Stimulated activated CD4-positive, alpha-beta T cell treated with anti-CD3 and anti-CD28 coated beads, Interleukin-1b, Interleukin-23, amount 100 ng/mL, for 4 hours (primary cell): ENCODE measurements at places on chromosomes 7 and 10.

DNA sequence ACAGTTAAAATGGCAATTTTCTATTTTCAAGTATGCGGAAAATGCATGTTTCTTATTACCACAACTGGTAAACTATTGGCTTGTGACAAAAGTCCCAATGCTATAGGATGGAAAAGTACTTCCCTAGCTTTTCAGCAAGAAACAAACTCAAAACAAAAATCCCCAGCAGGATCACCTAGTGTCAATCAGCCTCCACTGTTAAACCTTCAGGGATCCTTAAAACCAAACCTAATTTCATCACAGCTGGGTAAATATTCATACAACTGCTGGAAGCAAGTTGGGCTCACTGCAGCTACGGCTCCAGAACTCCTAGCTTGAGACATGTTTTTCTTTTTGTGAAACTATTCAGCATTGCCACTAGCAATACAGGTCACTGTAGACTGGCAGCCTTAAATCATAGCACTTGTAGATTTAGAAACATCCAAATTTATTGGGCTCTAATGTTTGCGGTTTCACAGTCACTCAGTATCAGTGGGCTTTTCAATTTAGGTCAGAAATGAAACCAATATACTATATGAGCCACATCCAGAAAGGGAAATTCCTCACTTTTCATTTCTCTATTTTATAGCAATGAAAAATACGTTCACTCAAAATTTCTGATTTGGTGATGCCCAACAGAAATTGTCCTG lies 145.2 kb upstream of the ANK3 start:
- DNase-seq, result no peak

DNA sequence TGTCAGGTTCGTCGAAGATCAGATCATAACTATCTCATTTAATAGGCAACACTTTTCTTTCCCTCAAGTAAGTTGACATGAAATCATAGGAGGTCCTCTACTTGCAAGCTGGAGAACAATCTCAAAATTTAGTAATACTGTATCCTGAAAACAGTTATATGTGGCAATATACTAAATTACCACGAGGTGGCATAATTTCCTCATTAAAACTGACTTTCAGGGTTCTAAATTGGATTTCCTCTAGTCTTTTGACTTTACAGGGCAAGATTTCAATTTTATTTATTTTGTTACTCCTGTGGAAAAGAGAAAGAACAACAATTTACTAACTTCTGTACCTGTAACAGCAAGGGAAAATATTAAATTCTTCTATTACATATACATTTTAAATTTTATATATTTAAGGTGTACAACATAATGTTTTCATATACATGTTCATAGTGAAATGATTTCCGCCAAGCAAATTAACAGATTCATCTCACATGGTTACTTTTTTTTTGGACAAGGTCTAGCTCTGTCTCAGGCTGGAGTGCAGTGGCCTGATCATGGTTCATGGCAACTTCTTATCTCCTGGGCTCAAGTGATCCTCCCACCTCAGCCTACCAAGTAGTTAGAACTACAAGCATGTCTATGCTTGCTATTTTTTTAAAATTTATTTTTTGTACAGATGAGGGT lies 53.4 kb upstream of the CYP2C18 start:
- no peak for DNase-seq

DNA sequence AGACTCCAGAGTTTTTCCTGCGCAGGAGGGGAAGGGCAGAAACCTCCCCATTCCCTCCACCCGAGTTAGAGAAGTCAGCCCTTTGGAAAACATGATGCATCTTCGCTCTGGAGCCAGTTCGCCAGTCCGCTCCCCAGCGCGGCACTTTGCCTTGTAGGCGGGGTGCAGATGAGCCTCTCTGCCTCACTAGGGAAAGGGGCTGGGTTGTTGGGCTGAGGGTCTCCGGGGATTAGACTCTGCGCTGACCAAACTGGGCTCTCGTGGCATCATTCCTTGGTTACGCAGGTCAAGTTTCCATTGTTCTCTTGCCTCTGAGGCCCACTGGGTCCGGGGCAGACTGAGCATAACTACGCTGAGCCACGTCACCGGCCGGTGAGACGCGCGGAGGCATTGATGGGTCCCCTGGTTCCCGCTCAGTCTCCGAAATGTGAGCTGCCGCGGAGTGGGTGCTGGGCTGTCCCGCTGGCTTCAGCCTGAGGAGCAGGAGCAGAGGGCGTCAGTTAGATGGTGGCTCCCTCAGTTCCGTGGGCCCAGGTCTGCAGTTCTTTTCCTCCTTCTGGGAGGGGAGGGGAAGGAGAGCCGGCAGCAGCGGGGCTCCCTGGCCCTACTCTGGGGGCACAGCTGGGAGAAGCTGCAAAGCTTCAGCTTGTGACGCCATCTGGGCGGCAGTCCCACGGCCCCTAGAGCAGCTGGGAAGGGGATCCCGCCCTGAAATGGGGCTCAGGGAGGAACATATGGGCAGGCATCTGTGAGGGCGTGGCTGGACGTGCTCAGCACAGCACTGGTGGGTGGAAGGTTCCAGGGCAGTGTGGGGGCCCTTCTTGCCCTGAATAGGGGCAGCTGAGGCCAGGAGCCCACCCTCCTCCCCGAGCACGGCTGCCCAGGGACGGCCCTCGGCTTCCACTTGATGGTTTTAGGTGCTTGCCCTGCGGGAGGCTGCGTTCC lies 121.3 kb upstream of the BTBD16 start:
- no peak for DNase-seq

DNA sequence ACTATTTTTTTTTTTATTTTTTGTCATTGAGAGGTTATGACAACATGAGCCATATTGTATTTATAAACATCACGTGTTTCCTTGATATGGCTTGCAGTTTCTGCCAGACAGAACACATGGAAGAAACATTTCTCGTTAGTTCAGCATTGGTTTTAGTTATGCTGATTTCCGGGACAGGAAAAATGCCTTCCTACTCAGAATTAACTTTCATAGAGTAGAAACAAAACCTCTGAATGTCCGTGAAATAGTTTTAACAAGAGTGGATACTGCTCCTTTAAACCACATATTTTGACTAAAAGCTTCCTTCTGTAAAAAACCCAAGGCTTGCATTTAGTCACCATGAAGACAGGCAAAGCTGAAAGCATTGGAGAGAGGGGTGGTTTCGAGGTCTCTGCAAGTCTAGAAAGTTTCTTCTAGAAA lies 240.4 kb downstream of the KIAA1217 start:
- no peak for DNase-seq

- DNase-seq, result no peak
Observed at GRCh38 chr10:52387744-52388143, 73.7 kb downstream of the DKK1 start.

GRCh38 chr7:132004529-132004928 lies 448.1 kb upstream of the PODXL start:
- no peak for DNase-seq

GRCh38 chr10:24360282-24361127 lies 151.6 kb downstream of the KIAA1217 start:
- no peak for DNase-seq
